Thoracic aorta (tissue), 2 donors: ENCODE measurements at places on chromosomes 12 and 14.

DNA sequence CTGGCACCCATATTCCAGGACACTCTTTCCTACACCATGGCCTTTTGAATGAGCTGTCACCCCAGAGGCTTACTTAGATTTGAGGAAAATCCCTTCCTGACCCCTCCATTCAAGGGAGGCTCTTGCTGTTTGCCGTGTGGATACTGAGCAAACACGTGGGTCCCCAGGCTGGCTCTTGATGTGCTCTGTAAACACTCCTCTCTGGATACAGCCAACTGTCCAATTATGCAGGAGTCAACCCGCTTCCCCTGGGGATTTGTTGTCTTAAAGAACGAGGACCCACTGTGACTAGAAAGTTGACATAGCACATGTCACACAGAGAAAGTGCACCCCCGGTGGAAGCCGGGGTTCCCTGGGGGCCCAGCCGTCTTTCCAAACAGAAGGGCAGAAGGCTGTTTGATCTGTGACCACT, 75.8 kb upstream of the CEP83 start:
- no peak for DNase-seq

GRCh38 chr12:2187195-2187945, 134.6 kb downstream of the CACNA1C start:
- DNase-seq, result no peak

GRCh38 chr12:116694653-116695463, 43.0 kb downstream of the SPRING1 start:
- DNase-seq, result no peak

DNA sequence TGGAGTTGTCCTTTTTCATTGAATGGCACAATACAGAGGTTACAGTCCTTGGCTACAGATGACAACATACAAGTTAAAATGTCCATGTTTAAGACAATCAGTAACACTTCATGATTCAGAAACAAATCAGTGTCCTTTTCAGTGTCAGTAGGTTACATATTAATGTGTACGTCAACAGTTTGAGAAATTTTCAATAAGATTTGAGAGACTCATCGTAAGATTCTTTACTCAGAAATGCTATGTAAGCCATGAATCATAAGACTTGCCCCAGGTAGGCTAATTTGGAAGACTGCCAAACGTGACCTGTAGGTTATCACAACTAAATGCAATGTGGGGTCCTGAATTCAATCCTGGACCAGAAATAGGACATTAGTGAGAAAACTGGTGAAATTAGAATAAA, 3.5 kb downstream of the RDH12 start:
- DNase-seq, result no peak

GRCh38 chr14:59772233-59772632, 98.3 kb downstream of the RTN1 start:
- DNase-seq, result no peak

GRCh38 chr12:28811457-28811856, 337.6 kb upstream of the FAR2 start:
- DNase-seq, result no peak

GRCh38 chr14:32303865-32304264, 25.2 kb upstream of the AKAP6 start:
- DNase-seq, result no peak

DNA sequence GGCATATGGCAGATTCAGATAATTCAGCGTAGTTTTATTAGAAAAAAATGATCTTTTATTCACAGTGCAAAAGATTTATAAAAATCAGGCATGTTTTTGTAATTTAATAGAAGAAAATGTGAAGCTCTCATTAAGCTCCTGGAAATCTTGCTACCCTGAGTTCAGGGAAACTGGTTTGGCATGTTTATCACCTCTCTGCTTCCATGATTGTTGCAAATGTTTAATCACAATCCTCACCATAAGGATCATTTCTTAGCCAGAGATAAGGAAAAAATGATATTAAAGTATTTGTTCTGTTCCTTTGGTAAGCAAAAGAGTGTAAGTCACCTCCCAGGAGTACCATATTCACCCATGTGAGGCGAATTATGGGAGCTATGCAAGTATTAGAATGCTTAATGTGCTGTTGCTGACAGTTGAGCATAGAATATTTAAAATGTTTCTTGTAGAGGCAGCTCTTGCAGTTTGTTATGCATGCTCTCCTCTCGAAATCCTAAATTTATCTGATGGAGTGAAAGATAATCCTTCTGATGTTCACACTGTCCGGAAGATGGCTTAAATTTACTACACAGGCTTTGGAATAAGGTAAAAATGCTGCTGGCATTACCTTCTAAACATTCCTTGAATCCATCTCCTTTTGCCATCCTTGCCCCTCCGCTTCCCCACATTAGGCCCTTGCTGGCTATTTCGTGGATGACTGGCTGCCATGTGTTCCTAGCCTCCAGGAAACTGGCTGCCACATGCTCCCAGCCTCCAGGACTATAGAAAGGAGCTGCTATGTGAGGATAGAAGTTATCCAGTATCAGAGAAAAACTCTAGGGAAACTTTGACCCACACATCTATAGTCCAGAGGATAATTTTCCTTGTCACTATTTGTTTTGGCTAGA, 115.8 kb upstream of the CCDC198 start:
- DNase-seq, result no peak

DNA sequence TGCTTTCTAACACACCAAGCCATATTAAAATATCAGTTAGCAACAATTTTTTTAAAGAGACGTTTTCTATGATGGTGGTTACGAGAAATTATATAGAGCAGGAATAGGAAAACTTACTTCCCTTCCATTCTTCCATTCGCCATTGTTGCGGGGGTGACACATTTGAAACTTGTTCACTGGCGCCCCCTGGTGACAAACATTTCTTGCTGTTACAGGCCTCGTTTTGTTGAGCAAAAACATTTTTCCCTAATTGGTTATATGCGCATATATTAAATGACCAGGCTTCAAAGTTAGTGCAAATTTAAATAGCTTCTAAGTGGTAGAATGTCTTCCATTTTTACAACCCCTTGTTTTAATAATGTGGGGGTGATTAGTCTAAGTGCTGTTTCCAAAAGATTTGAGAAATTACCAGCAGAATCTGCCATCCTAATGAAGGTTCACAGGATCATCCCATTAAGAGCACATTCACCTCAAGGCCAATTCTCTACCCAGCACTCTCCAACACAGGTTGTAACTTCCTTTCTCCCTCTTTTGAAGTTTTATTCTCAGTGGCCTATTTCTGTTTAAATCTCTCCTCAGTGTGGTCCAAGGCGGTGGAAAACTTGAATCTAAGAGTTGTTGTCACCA, 1124.7 kb downstream of the FLRT2 start:
- DNase-seq, result no peak

DNA sequence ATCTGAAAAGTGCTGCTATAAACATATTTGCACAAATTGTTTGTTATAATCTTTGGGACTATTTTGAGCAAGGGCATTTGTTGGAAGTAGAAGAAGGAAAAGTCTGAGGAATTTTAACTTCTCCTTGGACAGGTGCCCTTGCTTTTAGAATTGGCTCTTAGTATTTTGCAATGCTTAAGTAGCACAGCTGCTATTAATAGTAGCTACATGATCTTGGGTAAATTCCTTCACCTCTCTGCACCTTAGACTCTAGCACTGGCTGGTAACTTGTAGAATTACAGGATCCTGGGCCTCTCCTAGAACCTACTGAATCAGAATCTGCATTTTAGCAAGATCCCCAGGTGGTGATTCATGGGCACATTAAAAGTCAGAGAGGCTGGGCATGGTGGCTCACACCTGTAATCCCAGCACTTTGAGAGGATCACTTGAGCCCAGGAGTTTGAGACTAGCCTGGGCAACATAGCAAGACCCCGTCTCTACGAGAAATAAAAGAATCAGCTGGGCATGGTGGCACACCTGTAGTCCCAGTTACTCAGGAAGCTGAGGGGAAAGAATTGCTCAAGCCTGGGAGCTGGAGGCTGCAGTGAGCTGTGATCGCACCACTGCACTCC, 10.8 kb upstream of the TMEM120B start:
- no peak for DNase-seq

- DNase-seq, result no peak
Observed at GRCh38 chr12:63846238-63846967, 1.9 kb downstream of the SRGAP1 start.

- DNase-seq, result no peak
Observed at GRCh38 chr14:24092505-24093206, 1.5 kb upstream of the PCK2 start.

GRCh38 chr14:51963286-51963685, 26.1 kb upstream of the RTRAF start:
- DNase-seq, result no peak

DNA sequence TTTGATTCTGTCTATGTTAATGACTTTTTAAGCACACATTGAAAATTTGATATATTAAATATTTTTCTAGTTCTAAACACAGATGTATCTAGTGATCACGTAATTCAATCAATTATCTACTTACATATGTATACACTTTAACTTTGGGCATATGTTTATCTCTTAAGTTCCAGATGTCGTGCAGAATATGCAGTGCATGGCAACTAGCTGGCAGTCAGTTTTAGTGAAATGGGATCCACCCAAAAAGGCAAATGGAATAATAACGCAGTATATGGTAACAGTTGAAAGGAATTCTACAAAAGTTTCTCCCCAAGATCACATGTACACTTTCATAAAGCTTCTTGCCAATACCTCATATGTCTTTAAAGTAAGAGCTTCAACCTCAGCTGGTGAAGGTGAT, 105.3 kb downstream of the PTPRQ start:
- no peak for DNase-seq

DNA sequence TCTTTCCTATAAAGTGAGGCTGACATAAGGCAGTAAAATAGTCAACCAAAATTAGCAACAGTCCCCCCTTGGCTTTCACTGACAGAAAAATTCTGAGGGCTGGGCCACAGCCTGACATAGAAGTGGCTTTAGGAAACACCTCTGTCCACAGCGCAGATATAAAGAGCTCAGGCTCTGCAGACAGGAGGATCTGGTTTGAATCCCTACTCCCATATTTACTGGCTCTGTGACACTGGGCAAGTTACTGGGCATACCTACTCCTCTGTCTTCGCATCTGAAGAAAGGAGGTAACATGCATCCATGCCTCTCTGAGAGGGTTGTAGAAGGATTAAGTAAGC, 95.3 kb downstream of the STXBP6 start:
- DNase-seq, result no peak

GRCh38 chr12:118044577-118044976, 16.4 kb downstream of the WSB2 start:
- no peak for DNase-seq

GRCh38 chr12:66066929-66067523, 63.5 kb downstream of the LLPH start:
- no peak for DNase-seq

- DNase-seq, result peak; percentile 73
Observed at GRCh38 chr12:47753021-47754001, 5.4 kb downstream of the RAPGEF3 start.

DNA sequence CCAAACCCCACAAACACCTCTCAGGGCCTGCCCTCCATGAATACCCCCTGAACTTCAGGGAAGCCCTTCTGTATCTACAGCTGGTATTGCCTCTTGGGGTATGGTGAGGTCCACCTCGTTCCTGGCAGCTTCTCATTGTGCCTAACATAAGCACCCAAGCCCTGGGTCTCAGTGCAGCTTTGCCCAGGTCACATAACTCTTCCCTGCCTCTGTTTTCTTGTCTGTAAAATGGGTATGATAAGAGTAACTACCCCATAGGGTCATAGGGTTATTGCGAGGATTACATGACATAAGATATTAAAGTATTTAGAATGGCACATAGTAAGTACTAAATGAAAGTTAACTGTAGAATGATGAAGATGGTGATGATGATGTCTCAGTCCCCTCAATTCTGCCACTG, 190.0 kb upstream of the PWP1 start:
- no peak for DNase-seq

GRCh38 chr12:52423035-52423434, 11.1 kb downstream of the KRT75 start:
- DNase-seq, result no peak

GRCh38 chr14:97029800-97030199, 232.6 kb downstream of the VRK1 start:
- no peak for DNase-seq

DNA sequence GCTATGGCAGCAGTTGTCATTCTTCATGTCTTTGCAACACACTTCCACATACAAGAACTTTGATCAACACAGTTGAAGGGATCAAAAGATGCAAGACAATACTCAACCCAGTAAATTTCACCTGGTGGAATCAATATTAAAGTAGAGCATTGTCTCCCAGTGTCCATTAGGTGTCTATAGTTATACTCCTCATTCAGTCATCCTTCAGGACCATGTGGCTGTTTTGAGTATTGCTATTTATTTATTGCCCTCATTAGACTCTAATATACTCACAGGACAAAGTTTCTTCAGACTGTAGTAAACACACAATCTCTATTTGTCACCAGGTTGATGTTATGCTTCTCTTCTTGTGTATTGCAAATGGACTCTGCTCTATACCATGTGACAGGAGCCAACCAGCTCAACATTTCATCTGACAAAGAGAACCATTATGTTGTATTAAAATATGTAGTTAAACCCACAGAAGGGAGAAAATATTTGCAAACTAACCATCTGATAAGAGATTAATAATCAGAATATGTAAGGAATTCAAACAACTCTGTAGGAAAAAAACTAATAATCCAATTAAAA, 146.6 kb downstream of the TGFB3 start:
- no peak for DNase-seq

- no peak for DNase-seq
Observed at GRCh38 chr14:104094709-104095425, 9.4 kb downstream of the ASPG start.

DNA sequence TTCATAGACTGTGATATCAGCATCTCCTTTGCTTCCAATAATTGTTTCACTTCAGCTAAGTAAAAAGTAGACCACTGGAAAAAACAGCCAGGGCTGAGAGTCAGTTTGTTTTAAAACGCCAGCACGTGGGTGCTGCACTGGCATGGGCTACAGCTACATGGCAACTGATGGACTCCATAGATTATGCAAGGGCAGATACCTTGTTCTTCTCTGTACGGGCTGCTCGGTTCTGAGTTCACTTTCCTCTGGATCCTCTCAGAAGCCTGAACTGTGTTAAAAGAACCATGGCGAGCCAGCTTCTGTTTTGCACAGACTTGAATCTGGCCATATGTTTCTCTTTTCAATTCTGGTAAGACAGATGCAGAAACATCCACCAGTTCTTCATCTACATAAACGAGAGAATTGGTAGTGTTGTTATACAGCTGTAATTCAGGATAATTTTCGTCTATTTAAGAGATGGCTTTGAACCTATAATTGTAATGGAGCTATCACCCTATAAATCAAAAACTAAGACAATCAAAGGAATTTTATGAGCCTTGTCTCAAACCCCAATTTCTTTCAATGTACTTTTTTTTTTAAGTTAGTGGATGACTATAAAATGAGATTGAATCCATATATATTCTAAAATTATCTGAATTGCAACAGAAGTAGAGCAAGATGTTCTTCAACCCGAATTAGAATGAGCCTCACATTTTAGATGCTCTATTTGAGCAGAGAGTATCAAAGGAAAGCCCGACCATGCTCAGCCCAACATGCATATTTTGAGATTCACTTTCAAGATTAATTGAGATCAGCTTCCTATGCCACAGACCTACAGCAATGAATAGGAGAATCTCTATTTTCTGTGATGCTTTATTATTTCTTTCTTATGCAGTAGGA, 31.5 kb downstream of the E2F7 start:
- DNase-seq, result no peak

DNA sequence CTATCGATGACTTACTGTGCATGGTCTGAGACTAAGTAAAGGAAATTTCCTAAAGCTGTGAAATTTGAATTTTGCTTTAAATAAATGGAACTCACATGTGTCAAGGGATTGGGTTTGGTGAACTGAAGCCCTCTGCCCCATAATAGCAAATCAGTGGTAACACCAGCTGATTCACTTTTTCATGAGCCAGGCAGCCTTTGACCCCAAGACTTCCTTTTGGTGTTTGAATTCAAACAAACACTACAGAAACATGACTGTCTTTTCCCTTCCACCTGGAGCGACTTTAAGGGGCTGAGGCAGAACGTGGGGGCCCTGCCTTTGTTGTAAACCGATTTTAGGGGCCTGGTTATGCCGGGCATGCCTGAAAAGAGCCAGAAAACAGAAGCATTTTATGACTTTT, 28.8 kb downstream of the KCTD10 start:
- DNase-seq, result no peak
